ENCODE measurements at places on chromosomes 5 and 9. TPM values are rescaled to one million over a fixed set of nuclear protein-coding genes. Genes with fewer than 3 reads are reported as not detected.

The MYOT gene
- polyA plus RNA-seq: 1.2 TPM

The PCDHGC5 gene
- polyA plus RNA-seq: 1.1 TPM

The ZDHHC11 gene
- 20.9 TPM for polyA plus RNA-seq

The TBC1D2 gene
- 20.8 TPM for polyA plus RNA-seq

The ERGIC1 gene
- polyA plus RNA-seq: 117 TPM

The SAP30L gene
- 51.2 TPM for polyA plus RNA-seq

The NFIB gene
- 131 TPM for polyA plus RNA-seq

- no peak for DNase-seq
These were observed 23.0 kb upstream of the NSG2 start for GRCh38 chr5:174022384-174023095.

GRCh38 chr9:115158661-115159481 lies 40.9 kb upstream of the TNC start:
- no peak for DNase-seq

- DNase-seq: no peak
These were observed 11.5 kb upstream of the OTULINL start for GRCh38 chr5:14569948-14570691.

- no peak for DNase-seq
These were observed 7.1 kb downstream of the PHYHD1 start for GRCh38 chr9:128927731-128928411.

DNA sequence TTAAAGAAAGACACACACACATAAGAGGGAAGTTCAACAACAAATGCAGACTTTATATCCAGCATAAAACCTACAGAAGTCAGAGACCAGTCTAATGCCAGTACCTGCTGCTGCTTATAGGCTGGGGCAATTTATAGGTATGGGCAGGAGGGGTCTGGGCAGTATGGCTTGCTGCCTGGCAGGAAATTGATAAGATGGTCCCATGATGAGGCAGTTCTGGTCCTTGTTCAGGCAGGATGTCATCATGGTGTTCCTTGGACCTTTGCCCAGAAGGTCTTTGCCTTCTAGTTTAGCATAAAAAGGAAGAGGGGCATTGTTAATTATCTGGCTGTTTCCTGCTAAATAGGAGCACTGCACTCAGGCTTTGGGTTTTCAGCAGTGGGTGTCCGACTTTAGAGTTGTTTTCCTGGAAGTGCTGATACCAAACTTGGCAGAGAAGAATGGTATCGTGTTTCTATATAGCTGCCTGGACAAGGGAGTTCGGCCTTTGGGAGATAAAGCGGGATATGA lies 10.4 kb upstream of the PDCD1LG2 start:
- peak; percentile 38 for DNase-seq

DNA sequence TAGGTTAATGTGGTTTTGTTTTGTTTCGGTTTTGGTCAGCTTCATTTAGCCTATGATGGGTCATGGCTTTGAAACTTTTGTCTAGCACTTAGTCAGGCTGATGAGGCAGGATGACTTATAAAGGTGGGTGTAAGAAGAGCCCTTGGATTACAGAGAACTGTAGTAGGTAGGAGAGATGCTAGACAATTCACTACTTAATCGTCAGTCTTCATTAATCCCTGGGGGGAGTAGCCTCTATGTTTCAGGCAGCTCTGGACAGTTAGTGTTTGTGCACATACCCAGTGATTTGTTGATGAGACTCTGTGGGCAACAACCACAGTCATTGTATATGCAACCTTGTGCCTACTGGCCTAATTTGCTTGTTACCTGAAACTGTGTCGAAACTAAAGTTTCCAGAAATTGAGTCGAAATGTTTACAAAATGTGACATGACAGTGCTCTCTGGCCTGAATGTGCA lies 113.3 kb downstream of the MTREX start:
- DNase-seq: no peak

DNA sequence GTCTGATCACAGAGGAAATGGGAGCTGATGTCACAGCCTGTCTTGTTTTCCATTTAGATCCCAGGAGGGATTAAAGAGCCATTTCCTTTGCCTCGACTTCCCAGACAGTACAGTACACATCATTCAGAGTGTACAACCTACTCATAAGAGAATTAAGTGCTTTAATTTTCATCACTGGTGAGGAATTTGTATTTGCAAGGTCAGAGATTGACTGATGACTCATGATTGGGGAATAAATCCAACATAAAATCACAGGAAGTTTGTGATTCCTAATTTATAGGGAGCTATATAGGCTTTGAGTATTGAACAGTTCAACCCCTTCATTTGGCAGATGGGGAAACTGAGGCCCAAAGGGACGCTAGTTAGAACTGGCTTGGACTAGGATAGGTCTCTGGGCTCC lies 4.1 kb upstream of the TOMM5 start:
- no peak for DNase-seq

GRCh38 chr5:112995764-112996618 lies 19.4 kb downstream of the DCP2 start:
- peak; percentile 46 for DNase-seq

GRCh38 chr9:17342696-17343095 lies 207.9 kb downstream of the CNTLN start:
- no peak for DNase-seq

- DNase-seq: no peak
These were observed 230.3 kb upstream of the ZNF462 start for GRCh38 chr9:106632621-106633020.

All from left lung (tissue), 14 donors.